Umbilical cord (tissue), 2 donors: ENCODE measurements at places on chromosomes 6 and 20.

DNA sequence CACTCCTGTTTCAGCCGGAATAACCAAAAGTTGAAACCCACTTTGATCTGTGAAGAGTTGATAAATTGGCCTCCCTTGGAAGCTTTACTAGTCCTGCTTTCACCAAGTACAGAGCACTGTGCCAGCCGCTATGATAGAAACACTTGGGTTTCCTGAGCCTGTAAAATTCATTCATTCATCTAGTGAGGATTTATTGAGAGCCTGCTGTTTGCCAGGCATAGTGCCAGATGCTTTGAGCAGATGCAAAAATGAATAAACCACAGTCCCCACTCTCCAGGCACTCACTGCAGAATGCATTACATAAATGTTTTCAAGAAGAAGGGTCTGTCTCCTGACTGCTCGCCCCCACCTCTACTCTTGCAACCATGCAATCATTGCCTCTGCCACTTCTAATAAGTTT, 25.3 kb upstream of the TMEM217 start:
- peak; percentile 34 for DNase-seq

GRCh38 chr6:142537612-142538478, 236.0 kb downstream of the ADGRG6 start:
- DNase-seq = no peak

DNA sequence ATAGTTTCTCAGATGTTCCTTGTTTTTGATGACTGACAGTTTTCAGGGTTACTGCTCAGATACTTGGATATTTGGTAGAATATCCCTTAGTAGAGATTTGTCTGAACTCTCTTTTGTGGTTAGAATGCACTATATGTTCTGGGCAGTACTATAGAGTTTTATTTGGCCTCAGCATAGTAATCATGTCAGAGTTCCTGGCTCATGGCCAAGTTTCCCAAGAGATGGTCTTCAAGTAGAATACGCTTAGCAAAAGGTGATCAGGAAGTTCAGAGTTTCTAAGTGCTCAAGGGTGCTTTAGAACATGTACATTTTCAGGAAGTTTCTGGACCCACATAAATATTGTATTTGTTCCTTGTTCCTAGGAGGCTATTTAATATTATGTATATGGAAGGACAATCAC, 1209.7 kb upstream of the GJE1 start:
- DNase-seq = no peak

DNA sequence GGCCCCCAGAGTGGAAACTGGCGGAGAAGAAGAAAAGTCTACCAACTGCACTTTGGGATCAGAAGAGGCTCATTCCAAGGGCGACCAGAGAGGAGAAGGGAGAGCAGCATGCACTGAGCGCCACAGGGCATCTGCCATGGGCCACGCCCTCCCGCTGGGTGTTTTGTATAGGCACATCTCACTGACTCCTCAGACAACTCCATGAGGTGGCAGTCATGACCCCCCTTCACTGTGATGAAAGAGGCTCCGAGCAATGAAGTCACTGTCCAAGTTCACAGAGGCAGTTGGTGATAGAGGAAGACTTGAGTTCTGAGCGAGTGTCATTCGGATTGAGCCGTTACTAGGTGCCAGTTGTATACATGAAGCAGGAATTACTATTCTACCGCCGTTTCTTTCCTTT, 15.4 kb downstream of the BPIFB1 start:
- DNase-seq = no peak

- no peak for DNase-seq
Measured at GRCh38 chr6:74597266-74597665, 608.6 kb downstream of the COL12A1 start.

DNA sequence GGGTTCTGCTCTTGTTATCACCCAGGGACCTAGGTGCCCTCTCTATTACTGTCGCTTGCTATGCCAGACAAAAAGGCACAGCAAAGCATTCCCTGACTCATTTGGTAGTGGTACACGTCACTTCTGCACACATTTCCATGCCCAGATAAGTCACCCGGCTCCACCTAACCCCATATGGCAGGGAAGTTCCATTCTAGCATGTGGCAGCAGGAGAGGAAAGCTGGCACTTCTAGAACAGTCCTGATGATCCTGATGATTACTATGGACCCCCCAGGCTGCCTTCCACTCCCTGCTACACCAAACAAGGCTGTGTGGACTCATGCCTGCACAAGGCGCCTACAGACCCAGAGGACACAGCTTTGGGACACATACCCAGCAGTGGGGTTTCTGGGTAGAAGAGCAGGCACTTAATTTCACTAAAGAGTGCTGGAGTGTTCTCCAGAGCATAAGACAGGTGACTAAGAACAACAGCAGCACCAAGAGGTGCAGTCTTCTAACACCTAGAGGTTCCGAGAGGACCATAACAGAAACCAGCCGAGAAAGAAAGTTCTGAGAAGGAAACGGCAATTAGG, 53.5 kb upstream of the NELFCD start:
- DNase-seq = no peak

GRCh38 chr6:25181923-25182322, 97.3 kb upstream of the CARMIL1 start:
- DNase-seq = no peak

- DNase-seq = peak; percentile 60
Measured at GRCh38 chr6:109455437-109456110, at the start of gene MICAL1. Gene MICAL1 (minus strand): TSS chr6:109455772. CDS start chr6:109454196, 1,576 bp downstream.

GRCh38 chr6:139425780-139426179, 51.3 kb upstream of the CITED2 start:
- no peak for DNase-seq

- DNase-seq = peak; percentile 85
Measured at GRCh38 chr6:57242505-57242904, 20.4 kb upstream of the RAB23 start.

DNA sequence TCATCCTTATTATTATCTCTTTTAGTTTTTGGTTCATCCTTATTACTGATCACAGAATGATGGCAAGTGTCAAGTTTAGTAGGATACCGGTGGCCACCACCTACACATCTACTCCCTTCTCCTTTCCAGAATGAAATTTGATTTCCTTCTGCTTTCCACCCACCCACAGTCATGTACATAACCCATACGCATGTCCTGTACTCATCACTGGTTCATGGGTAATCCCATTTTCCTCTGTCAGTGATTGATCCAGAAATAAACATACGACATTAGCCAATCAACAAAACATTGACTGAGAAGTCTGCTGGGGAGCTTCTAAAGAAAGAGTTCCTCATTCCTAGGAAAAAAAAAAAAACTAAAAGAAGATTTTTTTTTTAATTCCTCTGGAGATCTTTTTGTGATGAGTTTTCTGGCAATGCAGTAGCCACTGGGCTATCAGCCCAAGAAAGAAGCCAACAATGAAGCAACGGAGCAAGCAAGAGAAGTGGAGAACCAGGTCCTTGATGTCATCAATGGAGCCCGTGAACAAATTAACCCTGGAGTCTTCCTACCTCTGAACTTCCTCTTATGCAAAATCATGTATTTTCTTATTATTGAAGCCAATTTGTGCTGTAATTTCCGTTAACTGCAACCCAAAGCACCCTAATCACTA, 127.8 kb downstream of the TASP1 start:
- no peak for DNase-seq

- peak; percentile 53 for DNase-seq
Measured at GRCh38 chr6:155980014-155980767, 524.6 kb upstream of the NOX3 start.

GRCh38 chr20:48574383-48574782, 253.4 kb downstream of the PREX1 start:
- DNase-seq = no peak

GRCh38 chr6:139970591-139970991, 596.1 kb upstream of the CITED2 start:
- no peak for DNase-seq

DNA sequence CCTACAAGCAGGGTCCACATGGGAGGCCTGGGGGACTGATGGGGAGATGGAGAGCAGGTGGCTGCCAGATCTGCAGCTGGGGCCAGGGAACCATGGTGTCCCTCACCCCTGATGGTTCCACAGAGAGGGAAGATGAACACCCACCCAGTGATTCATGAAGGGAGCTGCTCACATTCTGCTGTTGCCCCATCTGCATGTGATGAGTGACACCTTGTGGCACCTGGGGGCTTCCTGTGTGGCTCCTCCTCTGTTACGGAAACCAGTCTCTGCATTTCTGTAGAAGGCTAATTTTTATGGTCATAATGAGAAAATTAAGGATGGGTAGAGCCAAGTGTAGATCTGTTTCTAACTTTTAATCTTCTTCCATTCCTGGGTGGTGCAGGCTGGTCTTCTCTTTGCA, 217.1 kb downstream of the SMOC2 start:
- DNase-seq = no peak

- no peak for DNase-seq
Measured at GRCh38 chr6:72975352-72975752, 249.9 kb downstream of the KHDC1L start.

DNA sequence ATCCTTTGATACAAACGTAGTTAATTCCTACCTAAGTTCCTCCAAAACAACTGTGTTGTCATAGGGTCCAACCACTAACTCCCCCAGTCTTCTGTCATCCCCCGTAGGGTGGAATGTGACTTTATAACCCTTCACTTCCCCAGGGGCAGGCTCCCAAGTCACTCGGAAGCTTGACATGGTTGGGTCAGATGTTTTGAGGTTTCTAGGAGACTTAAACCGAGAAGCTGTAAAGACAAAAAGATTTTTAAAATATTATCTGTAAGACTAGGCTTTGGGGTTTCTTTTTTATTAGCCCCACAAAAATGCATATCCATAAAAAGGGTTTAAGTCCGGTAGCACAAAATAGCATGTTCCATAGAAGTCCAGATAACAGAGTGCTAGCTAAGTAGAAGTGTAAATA, 50.2 kb downstream of the COL12A1 start:
- DNase-seq = peak; percentile 59

- peak; percentile 7 for DNase-seq
Measured at GRCh38 chr20:63056236-63057170, 49.7 kb upstream of the BHLHE23 start.

- no peak for DNase-seq
Measured at GRCh38 chr6:15936503-15936902, 192.4 kb upstream of the MYLIP start.
